ENCODE measurements at places on chromosomes 5 and 9. TPM values are rescaled to one million over a fixed set of nuclear protein-coding genes. Genes with fewer than 3 reads are reported as not detected.
A peak's percentile ranks its signal among the peaks of the same experiment; 100 is the strongest.

DNA sequence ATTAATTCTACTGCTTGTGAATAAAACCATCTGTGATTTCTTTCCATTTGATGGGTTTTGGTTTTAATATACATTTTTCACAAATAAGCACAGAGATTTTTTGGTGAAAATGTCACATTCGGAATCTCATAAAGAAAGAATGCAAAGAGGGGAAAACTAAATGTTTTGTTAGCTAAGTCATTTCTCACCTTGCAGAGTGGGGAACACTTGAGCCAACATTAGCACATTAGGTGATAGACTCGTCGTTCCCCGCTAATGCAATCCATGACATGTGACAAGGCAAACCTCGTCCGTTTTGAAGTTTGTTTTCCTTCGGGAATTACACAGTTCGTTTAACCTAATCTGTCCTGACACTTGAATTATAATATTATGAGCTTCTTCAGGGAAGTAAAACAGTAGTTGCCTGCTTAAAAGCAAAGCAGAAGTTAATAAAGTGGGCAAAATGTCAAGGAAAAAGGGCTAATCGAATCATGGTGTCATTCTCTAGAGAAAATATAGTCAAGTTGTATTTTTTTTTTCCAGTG is 95.8 kb upstream of the LMX1B start:
- H3K27me3 ChIP-seq = peaks cover 30% of the 10 kb centered on the region
- peaks cover 44% of the 10 kb centered on the region for H3K4me1 ChIP-seq
- peak overlapping the region; percentile 62 for H3K4me3 ChIP-seq
- H3K36me3 ChIP-seq = no peaks in the 10 kb centered on the region
- H3K27ac ChIP-seq = no peak overlapping the region

DNA sequence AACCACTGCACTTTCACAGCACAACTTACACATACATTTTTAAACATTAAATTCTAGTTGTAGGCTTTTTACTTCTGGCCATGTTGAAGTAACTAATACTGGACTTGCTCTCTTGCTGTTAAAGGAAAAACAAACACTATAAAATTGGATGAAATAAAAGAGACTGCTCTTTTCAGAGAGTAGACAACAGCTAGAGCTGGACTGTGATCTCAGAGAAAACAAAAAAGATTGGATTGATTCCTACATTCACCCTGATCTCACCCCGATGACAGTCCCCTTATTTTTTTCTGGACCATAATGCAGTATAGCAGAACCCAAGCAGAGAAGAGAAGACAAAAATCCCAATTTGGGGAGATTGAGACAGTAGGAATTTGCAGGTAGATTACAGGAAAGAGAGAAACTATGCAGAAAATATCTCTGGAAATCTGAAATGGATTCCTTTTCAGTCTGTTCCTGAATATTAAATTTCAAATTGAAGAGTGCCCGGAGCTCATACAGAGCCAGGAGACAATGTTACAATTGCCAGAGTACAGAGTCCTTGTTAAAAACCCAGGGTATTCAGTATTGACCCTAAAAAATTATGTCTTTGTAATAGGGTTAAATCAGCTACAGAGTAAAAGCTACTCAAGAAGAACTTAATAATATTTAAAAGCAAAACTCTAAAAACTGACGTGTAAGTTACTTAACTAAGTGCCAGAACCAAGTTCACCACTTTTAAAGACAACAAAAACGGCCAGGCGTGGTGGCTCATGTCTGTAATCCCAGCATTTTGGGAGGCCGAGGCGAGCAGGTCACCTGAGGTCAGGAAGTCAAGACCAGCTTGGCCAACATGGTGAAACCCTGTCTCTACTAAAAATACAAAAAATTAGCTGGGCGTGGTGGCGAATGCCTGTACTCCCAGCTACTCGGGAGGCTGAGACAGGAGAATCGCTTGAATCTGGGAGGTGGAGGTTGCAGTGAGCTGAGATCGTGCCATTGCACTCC is 208.6 kb downstream of the MPDZ start:
- H3K36me3 ChIP-seq = no peaks in the 10 kb centered on the region
- H3K27ac ChIP-seq = no peak overlapping the region
- no peaks in the 10 kb centered on the region for H3K27me3 ChIP-seq

DNA sequence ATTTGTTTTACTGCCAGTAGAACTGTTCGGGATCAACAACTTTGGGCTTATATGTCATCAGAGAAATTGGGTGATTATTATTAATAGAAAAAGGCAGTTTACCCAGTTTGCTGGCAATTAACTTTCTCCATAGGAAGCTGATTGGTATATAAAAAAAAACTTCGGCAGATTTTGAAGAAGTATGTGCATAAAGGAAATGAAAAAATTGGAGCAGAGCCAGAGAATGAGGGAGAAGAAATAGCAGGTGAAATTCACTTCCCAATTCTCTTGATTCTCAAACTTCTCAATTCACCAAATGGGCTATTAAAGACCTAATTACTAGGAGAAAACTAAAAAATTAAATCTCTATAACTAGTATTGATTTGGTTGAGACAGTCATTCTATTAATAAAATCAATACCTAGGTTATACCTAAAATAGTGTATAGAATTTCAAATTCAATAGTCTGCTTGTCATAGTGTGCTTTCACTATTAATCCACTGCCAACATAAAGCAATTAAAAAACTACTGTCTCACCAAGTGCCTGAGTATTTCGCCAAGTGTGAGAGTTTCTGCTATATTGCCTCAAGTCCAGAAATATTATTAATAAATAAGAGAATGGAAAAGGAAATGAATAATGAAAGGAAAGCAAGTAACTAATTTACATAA is 47.5 kb downstream of the STX17 start:
- no peak overlapping the region for H3K27ac ChIP-seq
- peaks cover 32% of the 10 kb centered on the region for H3K36me3 ChIP-seq
- no peaks in the 10 kb centered on the region for H3K27me3 ChIP-seq
- no peak overlapping the region for H3K4me3 ChIP-seq
- no peaks in the 10 kb centered on the region for H3K4me1 ChIP-seq

GRCh38 chr5:75199946-75200345 is 36.7 kb downstream of the ANKRD31 start:
- H3K4me3 ChIP-seq = no peak overlapping the region
- no peak overlapping the region for H3K27ac ChIP-seq
- DNase-seq = no peak
- no peaks in the 10 kb centered on the region for H3K4me1 ChIP-seq
- no peaks in the 10 kb centered on the region for H3K27me3 ChIP-seq
- no peaks in the 10 kb centered on the region for H3K36me3 ChIP-seq

GRCh38 chr5:33238826-33239695 is 201.7 kb upstream of the TARS1 start:
- no peaks in the 10 kb centered on the region for H3K4me1 ChIP-seq
- H3K27me3 ChIP-seq = no peaks in the 10 kb centered on the region
- no peaks in the 10 kb centered on the region for H3K36me3 ChIP-seq
- H3K27ac ChIP-seq = no peak overlapping the region
- no peak for DNase-seq
- no peak overlapping the region for H3K4me3 ChIP-seq

DNA sequence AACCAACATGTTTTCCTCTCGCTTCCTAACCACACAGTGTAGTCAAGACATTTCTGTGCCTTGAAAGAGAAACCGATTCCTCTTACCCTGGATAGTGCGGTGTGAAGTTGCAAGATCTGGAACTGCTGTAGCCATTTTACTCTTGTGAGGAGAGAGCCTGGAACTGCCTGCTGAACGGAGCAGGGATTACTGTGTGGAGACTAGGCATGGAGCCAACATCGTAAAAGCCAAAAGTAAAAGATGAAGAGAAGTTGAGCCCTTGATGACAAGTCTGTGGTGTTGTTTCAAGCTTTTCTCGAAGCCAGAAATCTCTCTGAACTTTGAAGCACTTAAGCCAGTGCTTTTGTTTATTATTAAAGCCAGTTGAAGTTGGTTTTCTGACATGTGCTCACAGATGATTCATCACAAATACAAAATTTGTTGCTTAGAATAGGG is 110.1 kb upstream of the GRIN3A start:
- H3K27ac ChIP-seq = no peak overlapping the region
- H3K4me1 ChIP-seq = no peaks in the 10 kb centered on the region
- H3K4me3 ChIP-seq = no peak overlapping the region
- H3K36me3 ChIP-seq = no peaks in the 10 kb centered on the region
- no peaks in the 10 kb centered on the region for H3K27me3 ChIP-seq
- DNase-seq = no peak

DNA sequence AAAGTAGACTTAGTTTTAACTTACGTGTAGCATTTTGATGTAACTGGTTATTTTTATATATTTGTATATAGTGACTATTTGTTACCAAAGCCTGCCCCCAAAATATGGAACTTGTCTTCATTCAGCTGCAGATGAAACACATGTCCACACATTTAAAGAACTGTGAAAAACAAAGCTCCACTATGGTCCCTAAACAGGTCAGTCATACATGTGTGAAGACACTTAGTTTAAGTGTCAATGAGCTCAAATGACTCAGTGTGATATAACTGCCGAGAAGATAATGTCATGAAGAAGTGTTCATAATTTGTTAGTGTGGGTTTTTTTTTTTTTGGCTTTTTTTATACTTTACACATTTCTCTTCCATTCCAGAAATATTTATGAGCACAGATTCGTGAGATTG is 28.2 kb downstream of the HAVCR1 start:
- H3K36me3 ChIP-seq = no peaks in the 10 kb centered on the region
- H3K4me3 ChIP-seq = no peak overlapping the region
- DNase-seq = no peak
- peaks cover under 1% of the 10 kb centered on the region for H3K4me1 ChIP-seq
- no peak overlapping the region for H3K27ac ChIP-seq

DNA sequence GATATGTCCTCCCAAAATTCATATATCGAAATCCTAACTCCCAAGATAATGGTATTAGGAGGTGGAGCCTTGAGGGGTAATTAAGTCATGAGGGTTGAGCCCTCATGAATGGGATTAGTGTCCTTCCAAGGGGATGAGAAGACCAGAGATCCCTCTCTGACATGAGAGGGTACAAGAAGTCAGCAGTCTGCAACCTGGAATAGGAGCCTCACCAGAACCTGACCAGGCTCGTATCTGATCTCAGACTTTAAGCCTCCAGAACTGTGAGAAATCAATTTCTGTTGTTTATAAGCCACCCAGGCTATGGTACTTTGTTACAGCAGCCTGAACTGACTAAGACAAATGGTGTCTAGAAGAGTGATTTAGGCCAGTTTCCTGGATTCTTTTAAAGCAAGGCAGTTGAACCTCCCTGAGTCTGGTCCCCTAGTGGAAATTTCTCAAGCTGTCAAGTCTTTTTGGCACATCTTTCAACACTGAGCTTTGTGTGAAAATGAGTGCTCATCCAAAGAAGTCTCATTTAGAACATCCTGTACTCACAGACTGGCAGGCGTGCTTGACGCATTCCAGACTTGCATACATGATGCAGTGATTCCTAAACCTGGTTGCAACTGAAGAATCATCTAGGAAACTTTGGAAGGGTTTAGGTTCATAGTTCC is 254.8 kb upstream of the PPP1R2B start:
- no peaks in the 10 kb centered on the region for H3K36me3 ChIP-seq
- DNase-seq = no peak
- H3K4me3 ChIP-seq = no peak overlapping the region
- no peak overlapping the region for H3K27ac ChIP-seq
- H3K27me3 ChIP-seq = no peaks in the 10 kb centered on the region
- no peaks in the 10 kb centered on the region for H3K4me1 ChIP-seq

The MTX3 gene
- 26.5 TPM for total RNA-seq

DNA sequence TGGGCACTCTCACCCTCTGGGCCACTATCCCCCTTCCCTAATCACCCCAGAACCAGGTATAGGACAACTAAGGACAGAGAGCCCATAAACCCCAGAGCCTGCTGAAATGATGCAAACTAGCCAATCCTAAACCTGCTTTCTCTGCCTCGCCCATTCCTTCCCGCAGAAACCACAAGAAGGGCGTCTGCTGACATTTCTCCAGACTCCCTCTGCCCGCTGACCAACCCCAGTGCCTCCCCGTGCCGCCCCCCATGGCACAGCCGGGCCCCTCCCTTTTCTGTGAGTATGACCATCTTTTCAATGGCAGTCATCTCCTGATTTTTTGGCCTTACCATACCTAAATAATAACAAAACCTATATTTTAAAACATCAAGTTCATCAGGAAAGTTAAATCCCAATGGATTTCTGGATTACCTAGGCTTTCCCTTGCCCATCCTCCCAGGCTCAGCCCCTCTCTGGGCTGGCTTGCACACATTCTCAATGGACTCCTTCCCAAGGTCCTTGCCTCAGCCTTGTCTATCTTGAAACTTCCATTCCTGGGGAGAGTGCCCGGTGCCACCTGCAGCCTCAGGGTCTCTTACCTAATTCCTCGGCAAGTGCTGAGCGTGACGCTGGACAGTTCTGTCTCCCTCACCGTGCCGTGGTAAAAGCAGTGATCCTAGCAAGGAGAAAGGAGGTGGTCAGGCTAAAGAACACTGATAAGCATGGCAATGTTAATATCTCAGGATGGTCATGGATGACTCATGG is 45.2 kb downstream of the ADAM19 start:
- H3K36me3 ChIP-seq = peaks cover 82% of the 10 kb centered on the region
- no peak overlapping the region for H3K4me3 ChIP-seq
- no peak for DNase-seq
- H3K4me1 ChIP-seq = peaks cover 22% of the 10 kb centered on the region
- no peaks in the 10 kb centered on the region for H3K27me3 ChIP-seq
- H3K27ac ChIP-seq = no peak overlapping the region

The SYNPO gene
- total RNA-seq = 0.14 TPM

DNA sequence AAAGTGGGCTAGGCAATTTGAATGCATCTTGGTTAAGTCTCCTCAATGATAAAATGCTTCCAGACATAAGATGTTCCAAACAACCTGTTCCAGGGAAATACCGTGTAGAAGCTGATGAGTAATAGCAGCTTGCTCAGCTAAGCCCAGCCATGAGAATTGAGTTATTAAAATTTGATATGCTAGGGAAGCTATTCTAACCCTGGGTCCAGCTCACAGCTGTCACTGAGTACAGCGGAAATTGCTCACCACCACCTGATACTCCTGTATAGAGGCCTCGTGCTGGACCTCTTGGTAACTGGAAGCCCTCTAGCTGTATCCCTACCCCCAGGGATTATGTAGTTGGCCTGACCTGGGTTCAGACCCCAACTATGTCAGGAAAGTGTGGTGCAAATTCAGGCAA is 521.3 kb upstream of the TRPC7 start:
- H3K4me1 ChIP-seq = no peaks in the 10 kb centered on the region
- no peaks in the 10 kb centered on the region for H3K27me3 ChIP-seq
- H3K4me3 ChIP-seq = no peak overlapping the region
- no peaks in the 10 kb centered on the region for H3K36me3 ChIP-seq

DNA sequence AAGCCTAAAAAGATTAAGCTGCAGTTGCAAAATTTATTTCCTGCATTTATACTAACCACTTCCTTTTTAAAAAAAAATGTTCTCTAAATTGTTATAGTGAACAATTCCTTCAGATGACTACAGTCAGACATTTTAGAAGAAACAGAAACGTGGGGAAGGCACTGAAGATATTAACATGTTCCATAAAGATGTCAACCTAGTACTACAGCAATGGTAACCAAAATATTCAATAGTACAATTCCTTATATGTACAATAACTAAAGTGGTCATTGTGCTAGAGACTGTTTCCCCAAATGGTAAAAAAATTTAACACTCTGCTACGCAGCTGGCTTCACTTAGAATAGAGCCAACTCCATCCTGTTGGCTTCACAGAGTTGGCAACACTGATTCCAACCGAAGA is 97.7 kb downstream of the FNBP1 start:
- H3K36me3 ChIP-seq = peaks cover 47% of the 10 kb centered on the region
- peaks cover 42% of the 10 kb centered on the region for H3K4me1 ChIP-seq
- H3K27ac ChIP-seq = peak overlapping the region; percentile 80
- no peak for DNase-seq
- no peaks in the 10 kb centered on the region for H3K27me3 ChIP-seq

- H3K4me1 ChIP-seq = no peaks in the 10 kb centered on the region
- H3K27ac ChIP-seq = no peak overlapping the region
- H3K27me3 ChIP-seq = no peaks in the 10 kb centered on the region
- DNase-seq = no peak
Observed at GRCh38 chr5:157778121-157778805, 34.8 kb downstream of the LSM11 start.

The NTNG2 gene
- total RNA-seq = 2.2 TPM

GRCh38 chr9:125746017-125746773 is 978 bp upstream of the PBX3 start:
- no peaks in the 10 kb centered on the region for H3K36me3 ChIP-seq
- no peaks in the 10 kb centered on the region for H3K27me3 ChIP-seq
- peak overlapping the region; percentile 90 for H3K4me3 ChIP-seq
- peak; percentile 95 for DNase-seq
